ENCODE measurements at places on chromosomes 12 and 14.

DNA sequence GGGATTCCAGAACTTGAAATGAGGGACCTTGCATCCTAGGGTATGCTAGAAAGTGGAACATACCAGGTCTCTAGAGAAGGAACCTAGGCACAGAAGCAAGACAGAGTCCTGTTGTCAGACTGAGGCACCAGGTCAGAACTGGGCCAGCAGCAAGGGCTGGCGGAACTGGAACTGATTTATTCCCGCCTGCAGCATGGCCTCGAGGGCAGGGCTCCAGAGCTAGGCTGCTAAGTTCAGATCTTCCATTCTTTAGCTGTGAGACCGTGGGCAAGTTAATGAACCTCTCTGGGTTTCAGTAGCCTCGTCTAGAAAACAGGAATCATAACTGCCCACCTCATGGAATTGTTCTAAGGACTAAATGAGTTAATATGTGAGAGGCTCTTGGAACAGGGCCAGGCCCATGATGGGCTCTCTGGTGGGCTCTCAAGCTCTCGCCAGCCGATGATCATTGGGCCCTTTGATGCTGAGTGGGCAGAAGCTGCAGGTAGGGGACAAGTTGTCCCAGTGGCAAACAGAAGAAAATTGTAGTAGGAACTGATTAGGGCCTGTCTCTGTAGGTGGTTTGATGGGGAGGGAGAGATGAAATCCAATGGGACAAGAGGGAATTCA, 199.8 kb downstream of the ZFP36L1 start:
- DNase-seq = no peak

- DNase-seq = peak; percentile 57
Measured at GRCh38 chr14:103136388-103137271, 13.4 kb downstream of the TNFAIP2 start.

DNA sequence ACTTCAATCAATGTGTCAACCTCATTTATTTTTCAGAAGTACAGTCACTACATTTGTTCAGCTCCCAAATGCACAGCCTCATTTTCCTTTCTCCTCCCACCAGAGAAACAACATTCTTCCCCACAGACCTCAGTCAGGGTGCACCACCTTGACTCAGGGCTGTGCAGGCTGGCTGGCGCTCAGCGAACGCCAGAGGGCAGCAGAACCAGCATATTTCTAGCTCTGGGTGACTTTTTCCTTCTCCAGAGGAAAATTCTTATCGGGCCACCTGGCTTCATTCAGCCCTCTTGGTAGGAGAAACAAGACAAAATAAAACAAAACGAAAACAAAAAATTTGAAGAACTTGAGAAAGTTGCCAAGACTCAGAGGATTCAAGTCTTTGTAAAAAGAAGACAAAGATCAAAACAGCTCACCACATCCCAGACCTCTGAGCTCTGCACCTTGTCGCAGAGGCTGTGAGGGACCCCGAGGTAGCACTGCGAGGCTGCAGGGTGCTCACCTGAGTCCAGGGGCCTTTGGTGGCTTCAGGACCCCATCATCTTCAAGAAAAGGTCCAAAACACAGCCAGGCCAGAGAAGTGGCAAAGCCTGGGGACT, 33.7 kb downstream of the PAH start:
- peak; percentile 51 for DNase-seq

- no peak for DNase-seq
Measured at GRCh38 chr14:51248016-51248987, 8.3 kb downstream of the TMX1 start.

DNA sequence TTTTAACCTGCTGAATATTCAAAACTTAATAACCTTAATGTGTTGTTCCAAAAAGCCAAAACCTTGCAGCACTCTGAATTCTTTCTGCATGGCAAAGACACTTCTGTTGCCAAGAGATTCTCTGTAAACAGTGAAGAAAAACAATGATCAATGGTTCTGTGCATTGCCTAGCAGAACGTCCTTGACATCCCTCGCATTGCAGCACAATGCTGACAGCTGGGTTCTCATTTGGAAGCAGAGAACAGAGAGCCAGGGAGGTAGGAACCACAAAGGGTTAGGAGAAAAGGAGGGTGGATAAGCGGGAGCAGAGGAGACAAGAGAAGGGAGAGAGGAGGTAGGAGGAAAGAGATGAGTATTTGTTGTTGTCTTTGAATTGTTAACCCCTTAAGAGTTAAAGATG, 501.1 kb downstream of the NAV3 start:
- no peak for DNase-seq

DNA sequence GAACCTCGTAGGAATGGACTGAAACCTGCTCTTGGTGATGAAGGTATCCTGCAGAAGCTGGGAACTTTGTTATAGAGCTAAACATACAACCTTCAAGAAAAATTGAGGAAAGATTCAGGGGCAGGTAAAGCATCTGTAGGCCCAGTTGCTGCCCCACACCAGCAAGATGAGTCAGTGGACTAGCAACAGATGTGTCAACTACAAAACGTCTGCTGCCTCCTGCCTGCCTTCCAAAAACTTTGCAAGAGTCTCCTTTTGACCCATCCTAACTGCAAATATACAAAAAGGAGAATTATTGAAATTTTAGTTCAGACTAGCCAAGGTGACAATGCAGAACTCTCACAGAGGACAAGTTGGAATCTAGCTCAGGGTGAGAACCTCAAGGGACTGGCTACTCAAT, 60.9 kb upstream of the TMTC1 start:
- no peak for DNase-seq

DNA sequence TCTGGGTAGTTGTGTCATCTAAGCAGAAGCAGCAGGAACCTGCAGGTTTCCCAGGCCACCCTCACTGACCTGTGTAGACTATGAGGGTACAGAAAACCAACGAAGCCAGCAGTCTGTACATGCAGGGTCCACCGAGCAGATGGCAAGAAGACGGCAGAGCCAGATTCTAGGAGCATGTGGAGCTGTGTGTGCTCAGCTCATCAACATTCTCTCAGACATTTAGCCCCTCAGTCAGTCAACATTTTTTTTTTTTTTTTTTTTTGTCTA, 7.3 kb upstream of the ASIC1 start:
- DNase-seq = no peak

GRCh38 chr12:48279601-48280000, 71.1 kb downstream of the ZNF641 start:
- no peak for DNase-seq

DNA sequence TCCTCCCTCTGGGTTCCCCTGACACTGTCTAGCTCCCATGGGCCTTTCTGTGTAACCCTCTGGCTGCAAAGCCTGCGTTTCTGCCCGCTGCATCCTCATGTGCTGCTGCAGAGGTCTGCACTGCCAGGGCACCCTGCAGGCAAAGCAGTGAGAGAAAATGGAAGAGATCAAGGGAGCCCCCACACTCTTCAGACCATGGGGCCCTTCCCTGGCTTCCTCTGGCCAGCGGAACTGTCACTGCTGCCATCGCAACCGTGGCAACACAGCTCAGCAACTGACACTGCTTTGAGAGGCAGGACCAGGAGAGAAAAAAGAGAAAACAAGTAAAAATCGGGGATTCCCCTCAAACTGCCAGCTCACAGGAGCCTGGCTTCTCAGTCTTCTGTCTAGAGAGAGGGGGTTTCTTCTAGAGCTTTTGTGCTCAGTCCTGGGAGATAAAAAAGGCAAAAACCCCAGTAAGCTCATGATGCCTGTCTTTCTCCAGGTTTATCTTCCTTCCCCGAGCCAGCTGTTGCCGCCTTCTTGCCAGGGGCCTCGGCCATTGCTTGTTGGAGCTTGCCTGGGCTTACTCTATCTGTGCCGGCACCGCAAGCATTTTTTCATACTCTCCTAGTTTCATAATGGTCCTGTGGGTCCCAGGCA, 38.9 kb downstream of the C14orf132 start:
- no peak for DNase-seq

- no peak for DNase-seq
Measured at GRCh38 chr12:132194556-132194955, 50.3 kb downstream of the NOC4L start.

GRCh38 chr12:67271976-67272375, 2.8 kb downstream of the CAND1 start:
- DNase-seq = no peak

DNA sequence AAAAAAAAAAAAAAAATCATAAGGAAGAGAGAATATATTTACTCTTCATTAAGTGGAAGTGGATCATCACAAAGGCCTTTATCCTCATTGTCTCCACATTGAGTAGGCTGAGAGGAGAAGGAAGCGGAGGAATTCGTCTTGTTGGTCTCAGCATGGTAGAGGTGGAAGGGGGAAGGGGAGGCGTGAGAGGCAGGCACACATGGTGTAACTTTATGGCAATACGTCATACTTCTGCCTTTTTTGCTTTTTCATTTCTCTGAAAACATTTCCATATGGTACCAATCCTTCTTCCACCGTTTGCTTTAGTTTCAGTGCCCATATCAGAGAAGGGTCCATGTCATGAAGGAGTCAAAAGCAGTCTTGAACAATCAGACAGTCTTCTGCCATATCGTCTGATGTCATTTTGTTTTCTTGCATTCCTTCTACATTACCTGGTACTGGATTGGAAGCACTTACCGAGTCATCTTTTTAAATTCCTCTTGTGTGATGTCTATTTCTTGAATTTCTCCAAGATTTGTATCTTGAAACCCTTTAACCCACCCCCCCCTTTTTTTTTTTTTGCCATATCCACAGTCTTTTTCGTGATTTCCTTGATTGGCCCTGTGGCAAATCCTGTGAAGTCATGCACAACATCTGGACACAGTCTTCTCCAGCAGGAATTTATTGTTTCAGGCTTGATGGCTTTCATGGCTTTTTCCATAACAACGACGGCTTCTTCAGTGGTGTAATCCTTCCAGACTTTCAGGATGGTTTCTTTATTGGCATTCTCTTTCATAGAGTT, 8.9 kb downstream of the FUT8 start:
- no peak for DNase-seq

DNA sequence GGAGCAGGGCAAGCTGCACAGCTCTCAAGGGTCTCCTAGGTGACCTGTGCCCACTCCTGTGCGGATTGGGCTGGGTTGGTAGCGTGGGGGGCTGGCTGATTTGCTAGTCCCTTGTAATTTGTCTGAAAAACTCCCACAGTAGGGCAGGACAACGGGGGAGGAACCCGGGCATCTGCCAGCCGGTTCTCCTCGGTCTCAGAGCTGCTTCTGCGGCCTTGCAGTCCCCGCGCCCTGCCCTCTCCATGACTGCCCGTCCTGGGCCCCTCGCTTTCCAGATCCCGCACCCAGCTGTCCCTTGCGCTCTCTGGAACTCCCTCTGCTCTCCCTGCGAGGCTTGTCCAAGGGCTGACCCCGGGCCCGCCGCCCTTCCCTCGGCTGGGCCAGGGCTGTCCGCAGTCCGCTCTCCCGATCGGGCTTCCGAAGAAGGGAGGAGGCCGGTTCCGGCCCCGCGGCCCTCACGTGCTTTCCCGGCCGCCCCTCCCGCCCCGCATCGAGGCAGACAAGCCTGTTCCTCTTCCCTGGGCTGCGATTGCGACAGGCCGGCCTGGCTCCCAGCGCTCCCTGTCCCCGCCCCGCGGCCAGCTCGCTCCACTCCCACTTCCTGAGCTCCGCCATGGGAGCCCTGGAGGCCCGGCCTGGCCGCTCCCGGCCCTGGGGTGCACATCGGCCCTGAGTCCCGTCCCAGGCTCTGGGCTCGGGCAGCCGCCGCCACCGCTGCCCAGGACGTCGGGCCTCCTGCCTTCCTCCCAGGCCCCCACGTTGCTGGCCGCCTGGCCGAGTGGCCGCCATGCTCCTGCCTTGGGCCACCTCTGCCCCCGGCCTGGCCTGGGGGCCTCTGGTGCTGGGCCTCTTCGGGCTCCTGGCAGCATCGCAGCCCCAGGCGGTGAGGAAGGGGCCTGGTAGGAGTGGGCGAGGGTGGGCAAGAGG, at the start of gene LTBR:
Gene LTBR (plus strand): TSS at position 591 of the 927 bp plus-strand sequence. CDS start 197 bp downstream, at position 788.
- DNase-seq = peak; percentile 59

GRCh38 chr14:102209224-102209966, 69.7 kb downstream of the WDR20 start:
- DNase-seq = no peak
